ENCODE measurements at places on chromosomes 3 and 15.
A peak's percentile ranks its signal among the peaks of the same experiment; 100 is the strongest.

DNA sequence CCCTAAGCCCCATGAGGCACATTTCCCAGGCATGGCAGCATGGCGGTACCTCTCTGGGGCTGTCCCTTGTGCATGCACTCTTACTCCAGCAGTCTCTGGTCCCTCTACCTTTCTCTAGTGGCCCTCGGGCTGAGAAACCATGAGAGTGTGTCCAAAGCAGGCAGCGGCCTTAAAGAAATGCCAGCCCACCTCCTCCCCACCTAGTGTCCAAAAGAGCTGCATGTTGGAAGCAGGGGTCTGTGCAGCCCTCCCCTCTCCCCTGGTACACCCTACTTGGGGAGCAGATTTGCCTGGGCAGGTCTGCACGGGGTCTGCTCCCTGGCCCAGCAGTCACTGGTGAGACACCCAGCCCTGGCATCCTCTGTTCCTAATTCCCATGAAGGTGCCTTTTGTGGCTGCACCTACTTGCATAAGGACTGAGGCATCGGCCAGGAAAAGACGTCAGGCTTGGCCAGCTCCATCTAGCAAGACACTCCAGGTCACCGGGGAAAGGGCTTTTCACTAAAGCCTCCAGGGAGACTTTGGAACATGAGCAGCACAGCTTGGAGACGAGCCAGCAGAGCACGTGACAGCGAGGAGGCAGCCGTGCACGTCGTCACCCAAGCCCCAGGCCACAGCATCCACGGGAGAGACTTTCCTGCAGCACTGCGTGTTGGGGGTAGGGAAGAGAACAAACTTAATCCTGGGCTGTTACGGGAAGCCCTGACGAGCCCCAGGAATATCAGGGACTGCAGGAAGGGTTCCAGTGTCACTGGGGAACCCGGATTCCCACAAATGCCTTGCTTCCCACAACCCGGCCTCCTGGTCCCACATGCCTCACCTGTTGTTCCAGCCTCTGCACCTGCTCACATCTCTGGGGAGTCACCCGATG is 38.8 kb downstream of the TM2D3 start:
- no peak for DNase-seq

GRCh38 chr15:48282216-48282615 is 49.0 kb upstream of the DUT start:
- DNase-seq: no peak

GRCh38 chr15:30068326-30068725 is 14.4 kb upstream of the GOLGA8J start:
- DNase-seq: no peak

DNA sequence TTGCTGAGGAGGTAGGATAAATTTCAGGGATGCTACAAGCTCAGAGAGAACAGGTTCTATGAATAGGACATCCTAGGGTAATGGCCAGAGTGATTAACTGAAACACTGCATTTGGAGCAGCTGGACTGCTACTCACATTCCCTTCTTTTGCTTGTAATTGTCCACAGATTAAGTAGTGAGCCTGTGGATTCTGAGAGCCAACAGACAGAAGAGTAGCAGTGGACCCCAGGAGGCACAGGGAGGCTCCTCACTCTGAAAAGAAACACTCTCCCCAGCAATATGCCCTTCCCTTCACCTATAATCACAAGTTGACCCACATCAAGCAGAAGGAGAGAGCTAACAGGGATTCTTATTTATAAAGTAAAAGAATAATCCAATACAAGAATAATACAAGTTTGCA is 10.6 kb upstream of the RFX7 start:
- no peak for DNase-seq

GRCh38 chr15:73303636-73304035 is 65.1 kb downstream of the HCN4 start:
- no peak for DNase-seq

GRCh38 chr3:157423337-157423736 is 13.3 kb upstream of the PTX3 start:
- DNase-seq: peak; percentile 19

DNA sequence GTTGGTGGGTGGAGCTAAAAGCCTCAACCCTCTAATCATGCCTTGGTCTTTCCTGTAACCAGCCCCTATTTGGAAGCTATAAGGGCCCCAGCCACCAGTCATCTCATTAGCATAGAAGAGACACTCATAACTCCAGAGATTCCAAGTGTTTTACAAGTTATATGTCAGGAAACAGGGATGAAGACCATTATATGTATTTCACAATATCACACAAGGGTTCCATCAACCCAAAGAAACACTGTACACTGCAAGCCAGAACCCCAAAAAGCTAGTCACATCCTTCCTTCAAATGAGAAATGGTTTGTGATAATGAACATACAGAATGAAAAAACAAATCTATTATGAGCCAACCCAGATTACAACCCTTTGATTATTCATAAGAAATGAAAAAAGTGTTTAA is 175.7 kb downstream of the PDE8A start:
- DNase-seq: no peak

- no peak for DNase-seq
Observed at GRCh38 chr15:99590913-99591646, 25.3 kb downstream of the MEF2A start.

GRCh38 chr15:74449643-74450205 is 11.2 kb downstream of the UBL7 start:
- DNase-seq: no peak

GRCh38 chr3:105611304-105612192 is 244.8 kb downstream of the ALCAM start:
- DNase-seq: no peak

DNA sequence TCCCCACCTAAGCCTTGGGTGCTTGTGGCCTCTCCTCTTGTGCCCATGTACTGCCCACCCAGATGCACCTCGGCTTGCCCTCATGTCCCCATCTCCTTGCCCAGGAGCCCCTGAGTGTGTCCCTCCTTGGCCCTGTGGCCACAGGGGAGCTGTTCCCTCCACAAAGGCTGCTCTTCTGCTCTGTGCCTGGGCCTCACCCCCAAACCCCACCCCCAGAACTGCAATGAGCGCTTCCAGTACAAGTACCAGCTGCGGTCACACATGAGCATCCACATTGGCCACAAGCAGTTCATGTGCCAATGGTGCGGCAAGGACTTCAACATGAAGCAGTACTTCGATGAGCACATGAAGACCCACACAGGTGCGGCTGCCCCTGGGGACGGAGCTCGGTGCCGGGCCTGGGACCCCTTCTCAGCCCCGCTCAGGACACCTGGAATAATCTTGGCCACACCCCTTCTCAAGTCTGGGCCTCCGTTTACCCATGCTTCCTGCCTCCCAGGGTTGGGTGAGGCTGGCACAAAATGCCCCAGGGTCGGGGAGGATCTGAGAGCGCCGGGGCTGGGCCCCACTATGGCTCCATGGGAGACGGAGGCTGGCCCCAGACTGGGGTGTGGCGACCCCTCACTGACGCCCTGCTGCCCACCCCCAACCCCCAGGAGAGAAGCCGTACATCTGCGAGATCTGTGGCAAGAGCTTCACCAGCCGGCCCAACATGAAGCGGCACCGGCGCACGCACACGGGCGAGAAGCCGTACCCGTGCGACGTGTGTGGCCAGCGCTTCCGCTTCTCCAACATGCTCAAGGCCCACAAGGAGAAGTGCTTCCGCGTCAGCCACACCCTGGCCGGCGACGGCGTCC is 10.3 kb downstream of the ZBTB47 start:
- DNase-seq: no peak

GRCh38 chr15:62732078-62732477 is 310.5 kb upstream of the TPM1 start:
- DNase-seq: peak; percentile 43

- DNase-seq: no peak
Observed at GRCh38 chr3:73855813-73856212, 231.1 kb upstream of the PDZRN3 start.

GRCh38 chr3:152261329-152261728 is 7.4 kb upstream of the MBNL1 start:
- DNase-seq: no peak

- no peak for DNase-seq
Observed at GRCh38 chr3:33420966-33421365, 19.2 kb downstream of the UBP1 start.

DNA sequence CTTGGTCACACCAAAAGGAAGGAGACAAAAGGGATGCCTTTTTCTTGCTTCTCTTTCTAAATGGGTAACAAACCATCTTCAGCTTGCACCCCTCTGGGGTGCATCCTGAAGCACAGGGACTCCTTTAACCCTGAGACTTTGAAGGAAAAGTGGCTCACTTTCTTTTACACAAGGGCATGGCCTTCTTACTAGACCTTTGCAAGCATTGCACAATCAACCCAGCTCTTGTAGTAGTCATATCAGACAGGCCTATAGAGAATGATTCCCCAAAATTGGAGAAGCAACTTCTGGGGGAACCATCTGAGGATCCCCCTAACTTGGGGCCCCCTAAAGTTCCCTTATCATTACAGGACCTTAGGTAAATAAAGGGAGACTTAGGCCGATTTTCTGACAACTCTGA is 56.1 kb upstream of the GK5 start:
- no peak for DNase-seq

- DNase-seq: no peak
Observed at GRCh38 chr15:61364871-61365270, 135.8 kb upstream of the RORA start.

- DNase-seq: peak; percentile 44
Observed at GRCh38 chr3:73453666-73454065, 171.1 kb downstream of the PDZRN3 start.

DNA sequence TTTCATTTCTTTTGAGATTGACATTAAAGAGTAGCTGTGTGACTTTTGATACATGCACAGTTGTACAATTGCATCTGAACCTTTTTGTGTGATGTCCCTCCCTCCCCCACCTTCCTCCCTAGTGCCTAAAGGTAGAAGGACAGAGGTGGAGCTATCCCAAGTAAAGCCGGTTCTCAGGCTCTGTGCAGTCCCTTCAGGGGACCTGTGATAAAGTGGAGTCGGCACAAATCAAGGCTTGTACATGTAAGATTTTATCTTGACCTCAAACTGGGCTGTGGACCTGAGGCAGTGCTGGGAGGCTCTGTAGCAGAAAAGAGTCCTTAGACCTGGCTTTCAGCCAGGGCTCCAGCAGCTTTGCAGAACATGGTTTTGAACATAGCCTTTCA is 55.5 kb upstream of the CMTM7 start:
- no peak for DNase-seq

DNA sequence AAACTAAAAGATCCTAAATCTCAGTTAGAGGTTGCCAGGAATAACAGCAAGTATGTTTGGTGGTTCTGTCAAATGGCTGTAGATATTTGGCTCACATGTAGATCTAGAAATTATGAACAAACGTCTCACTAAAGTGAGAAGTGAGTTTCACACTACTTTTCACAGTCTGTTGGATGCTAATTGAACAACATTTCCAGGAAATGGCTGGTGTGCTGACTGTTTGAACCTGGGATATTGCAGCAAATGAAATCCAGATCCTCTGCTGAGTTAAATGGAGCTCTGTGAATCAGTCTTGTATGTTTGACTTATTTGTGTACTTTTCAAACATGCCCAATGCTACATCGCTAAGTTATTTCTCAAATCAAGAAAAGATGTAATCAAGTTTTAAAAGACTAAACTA is 21.3 kb upstream of the RSL24D1 start:
- peak; percentile 40 for DNase-seq

DNA sequence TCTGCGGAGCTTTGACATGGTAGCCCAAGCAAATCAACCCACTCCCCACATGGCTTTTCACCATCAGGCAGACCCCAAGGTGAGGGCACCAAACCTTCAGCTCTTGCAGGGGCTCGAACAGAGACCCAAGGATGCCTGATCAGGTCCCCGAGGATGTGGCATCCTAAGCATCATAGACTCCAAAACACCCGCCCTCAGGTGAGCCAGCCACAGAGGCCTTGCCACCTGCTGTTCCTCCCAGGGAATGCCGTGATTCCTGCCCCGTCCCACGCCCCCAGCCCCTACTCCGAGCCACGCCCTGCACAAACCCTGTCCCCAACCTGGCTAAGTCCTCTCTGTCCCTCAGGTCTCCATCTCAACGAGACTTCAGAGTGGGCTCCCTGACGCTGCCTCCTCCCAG is 34.7 kb upstream of the SLC41A3 start:
- DNase-seq: no peak

DNA sequence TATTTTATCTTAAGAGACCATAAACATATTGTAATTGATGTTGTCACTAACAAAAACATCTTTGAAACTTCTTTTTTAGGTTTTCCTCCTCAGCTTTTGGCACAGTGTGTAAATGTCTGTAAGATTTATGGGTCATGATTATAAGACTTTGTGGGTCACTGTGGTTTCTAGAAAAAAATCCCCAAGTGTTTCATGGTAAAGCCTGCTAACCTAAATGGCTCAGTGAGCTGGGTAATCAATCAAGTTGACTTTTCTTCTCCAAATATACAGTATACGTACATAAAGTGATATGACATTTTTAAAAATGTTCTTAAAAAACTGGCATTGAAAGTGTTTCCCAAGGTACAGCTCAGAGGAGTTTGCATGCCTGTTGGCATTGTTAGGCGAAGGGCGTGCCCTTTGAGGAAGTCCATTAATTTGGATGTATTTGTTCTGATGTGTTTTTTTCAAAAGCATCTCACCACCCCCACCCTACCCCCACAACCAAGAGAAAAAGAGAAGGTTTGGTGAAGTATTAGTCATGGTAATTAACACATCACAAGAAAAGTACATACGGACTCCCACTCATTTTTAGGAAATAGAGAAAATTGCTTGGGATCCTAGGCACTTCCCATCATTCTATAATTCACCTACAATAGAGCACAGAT is 385.4 kb upstream of the LRRC3B start:
- no peak for DNase-seq

DNA sequence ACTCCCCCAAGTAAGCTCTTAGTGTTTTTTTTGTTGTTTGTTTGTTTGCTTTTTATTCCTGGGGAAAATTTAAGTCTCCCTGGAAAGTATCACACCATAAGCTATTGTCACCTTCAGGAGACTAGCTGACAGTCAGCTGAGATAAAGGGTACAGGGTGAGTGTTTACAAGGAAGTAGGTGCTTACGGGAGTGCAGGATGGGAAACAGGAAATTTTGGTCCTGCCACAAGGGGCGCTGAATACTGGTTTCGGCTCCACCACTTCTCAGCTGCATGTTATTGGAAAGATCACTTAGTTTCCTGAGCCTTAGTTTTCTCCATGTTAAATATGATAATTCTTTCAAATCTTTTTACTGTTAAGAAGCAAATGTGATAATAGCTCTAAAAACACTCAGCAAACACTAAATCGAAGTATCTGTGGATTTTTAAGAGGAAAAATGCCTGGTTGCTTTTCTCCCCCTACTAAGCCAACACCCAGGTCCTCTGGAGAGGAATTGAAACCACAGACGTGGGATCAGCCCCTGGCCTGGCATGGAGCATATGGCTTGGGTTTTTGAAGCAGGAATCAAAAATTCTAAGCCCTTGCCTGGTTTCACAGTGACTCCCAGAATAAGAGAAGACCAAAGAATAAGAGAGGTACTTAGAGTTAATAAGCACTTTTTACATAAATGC is 90.7 kb downstream of the SCN11A start:
- peak; percentile 50 for DNase-seq

GRCh38 chr3:46271209-46271745 is 29.0 kb downstream of the CCR3 start:
- no peak for DNase-seq

- no peak for DNase-seq
Observed at GRCh38 chr3:46627078-46627477, 14.8 kb downstream of the FAM240A start.

DNA sequence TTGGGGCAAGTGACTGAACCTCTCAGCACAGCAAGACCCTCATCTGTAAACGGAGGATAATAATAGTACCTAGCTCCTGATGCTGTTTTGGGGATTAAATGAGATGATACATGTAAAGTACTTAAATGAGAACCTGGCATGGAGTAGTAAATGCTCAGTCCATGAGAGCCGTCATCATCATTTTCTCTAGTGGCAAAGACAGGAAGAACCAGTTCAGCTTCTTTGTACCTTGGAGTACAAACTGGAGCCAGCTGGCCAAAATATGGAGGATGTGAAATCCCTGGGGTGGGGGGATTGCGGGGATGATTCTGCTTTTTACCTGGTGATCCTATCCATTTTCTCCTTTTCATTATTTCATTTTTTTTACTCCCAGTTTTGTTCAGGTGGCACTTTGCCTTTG is 204.2 kb upstream of the LRRN1 start:
- no peak for DNase-seq

Data from adipocyte (in vitro differentiated cells).